ENCODE measurements at places on chromosomes 12 and 14.
A peak's percentile ranks its signal among the peaks of the same experiment; 100 is the strongest.

- peak; percentile 65 for DNase-seq
Observed at GRCh38 chr12:6697584-6698351, 2.8 kb downstream of the PIANP start.

GRCh38 chr12:6322352-6322751, 11.9 kb downstream of the PLEKHG6 start:
- no peak for DNase-seq

DNA sequence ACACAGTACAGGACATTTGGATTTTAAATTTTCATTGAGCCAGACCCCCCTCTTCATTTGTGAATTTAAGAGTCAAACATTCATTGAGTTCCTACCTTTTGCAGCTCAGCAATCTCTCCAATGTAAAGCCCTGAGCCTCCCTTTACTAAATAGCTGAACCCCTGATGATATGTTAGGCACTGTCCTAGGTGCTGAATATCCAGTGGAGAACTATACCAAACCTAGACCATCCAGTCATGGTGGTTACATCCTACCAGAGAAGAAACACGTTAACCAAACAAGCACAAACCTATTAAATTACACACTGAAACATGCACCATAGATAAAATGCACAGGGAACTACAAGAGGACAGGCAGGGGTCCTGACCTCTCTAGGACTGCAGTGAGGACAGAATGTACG, 1585.3 kb upstream of the TMEM132C start:
- no peak for DNase-seq

- no peak for DNase-seq
Observed at GRCh38 chr12:77540097-77540496, 290.6 kb upstream of the NAV3 start.

GRCh38 chr12:44874981-44875416, 1.1 kb downstream of the NELL2 start:
- peak; percentile 23 for DNase-seq

GRCh38 chr14:74875941-74876913, at the start of gene PROX2:
Gene PROX2, minus strand, starts transcription at chr14:74876145. Its CDS starts 12,311 bp downstream, at chr14:74863834.
- no peak for DNase-seq

GRCh38 chr12:105357162-105357691, 26.7 kb downstream of the C12orf75 start:
- no peak for DNase-seq

DNA sequence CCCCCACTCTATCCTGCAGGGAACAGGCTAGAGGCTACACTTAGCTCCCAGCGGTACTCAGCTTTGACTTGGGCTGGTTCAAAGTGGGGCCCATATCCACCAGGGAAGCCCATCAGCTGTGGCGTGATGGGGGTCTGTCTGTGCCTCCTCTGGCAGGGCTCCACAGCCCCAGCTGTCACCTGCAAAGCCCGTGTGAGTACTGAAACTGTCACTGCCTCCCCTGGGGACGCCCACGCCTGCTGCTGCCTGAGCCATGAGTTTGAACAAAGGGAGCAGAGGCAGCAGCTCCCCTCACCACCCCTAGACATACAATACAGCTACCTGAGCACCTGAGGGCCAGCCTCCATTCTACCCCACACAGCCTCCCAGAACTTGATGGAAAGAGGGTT, 5.0 kb downstream of the REM2 start:
- DNase-seq = no peak

DNA sequence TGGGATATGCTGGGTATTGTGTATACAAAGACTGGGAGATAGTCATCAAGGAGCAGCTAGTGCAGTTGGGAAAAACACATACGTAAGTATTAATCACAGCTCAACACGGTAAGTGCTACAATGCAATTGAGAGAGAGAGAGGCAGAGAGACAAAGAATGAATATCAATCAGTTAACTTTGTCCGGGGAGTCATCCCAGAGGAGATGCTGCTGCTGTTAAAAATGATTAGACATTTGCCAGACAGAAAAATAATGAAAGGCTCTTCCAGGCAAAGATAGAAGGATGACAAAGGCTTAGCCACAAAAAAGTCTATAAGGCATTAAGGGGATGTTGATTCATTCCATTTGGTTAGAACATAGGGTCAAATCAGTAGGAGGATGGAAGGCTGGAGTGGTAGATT, 45.1 kb downstream of the AKAP6 start:
- no peak for DNase-seq

DNA sequence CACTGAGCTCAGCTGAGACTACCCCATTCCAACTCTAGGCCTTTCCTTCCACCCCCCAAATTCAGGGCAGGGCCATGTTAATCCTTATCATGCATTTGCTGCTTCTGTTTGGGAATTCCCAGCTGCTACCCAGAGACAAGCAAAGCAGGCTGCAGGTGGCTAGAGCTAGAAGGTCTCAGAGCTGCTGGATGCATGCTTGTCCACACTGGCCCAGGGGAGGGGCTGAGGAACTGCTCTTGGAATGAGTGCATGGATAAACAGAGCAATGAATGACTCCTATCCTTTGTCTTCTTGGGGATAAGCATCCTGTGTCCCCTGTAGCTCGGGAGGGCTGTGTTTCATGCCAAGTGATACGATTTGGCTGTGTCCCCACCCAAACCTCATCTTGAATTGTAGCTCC, 136.8 kb upstream of the NOS1 start:
- DNase-seq = no peak

DNA sequence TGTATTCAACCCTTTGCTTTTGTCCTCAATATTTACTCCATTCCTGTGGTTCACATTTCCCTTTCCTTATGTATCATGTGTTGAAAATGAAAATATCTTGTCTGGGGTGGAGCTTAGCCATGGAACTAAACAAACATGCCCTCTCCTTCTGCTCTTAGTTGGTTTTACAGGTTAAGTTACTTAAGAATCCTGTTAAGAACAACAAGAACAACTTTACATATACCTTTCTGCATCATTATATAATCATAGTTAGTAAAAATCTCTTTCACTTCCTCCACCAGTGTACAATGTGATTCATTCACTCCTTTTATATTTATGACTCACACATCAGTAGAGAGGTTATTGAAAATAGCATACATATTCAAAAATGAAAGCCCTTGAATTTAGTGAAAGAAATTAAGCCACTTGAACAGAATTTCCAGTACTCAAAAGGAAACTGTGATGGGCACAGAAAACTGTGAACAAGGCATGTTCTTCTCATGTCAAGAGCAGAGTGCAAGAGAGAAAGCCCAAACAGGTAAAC, 307.7 kb downstream of the CCDC91 start:
- no peak for DNase-seq

- no peak for DNase-seq
Observed at GRCh38 chr14:53792909-53793308, 163.7 kb downstream of the BMP4 start.

- DNase-seq = no peak
Observed at GRCh38 chr12:69821456-69822159, 3.4 kb upstream of the MYRFL start.

GRCh38 chr14:25053585-25053984, 3.6 kb upstream of the STXBP6 start:
- DNase-seq = no peak

DNA sequence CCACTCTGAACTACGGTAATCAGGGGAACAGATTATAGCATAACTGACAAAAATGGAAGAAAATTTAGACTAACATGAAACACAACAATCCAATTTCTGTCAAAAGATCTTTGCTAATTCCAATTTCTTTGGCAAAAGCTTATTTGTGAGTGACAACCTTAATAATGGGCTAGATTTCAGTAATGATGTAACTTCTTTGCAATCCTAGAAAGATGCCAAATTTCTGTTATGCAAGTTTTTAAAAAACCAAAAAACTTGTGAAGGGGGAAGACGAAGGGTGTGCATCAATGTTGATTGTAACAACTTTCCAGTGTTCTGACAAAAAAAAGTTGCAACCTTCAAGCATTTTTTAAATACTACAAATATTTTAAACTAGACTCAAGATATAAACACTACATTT, 59.9 kb downstream of the DICER1 start:
- no peak for DNase-seq

Measured in WERI-Rb-1 (cell line).